ENCODE measurements at places on chromosomes 5 and 9. TPM values are rescaled to one million over a fixed set of nuclear protein-coding genes. Genes with fewer than 3 reads are reported as not detected.

CDC25C gene
- 8.8 TPM for total RNA-seq

HMGCR gene
- total RNA-seq: 21.8 TPM

ELOVL7 gene
- 12.6 TPM for total RNA-seq

DMRT3 gene
- total RNA-seq: not detected

FAM221B gene
- not detected for total RNA-seq

PNPLA7 gene
- total RNA-seq: 0.44 TPM

ZFP37 gene
- 1.4 TPM for total RNA-seq

UBE2QL1 gene
- 4.6 TPM for total RNA-seq

YTHDC2 gene
- 6.4 TPM for total RNA-seq

Data from A549 treated with AZD2906 at 1 μM for 4 hours (cell line).